ENCODE measurements at places on chromosomes 6 and 20. TPM values are rescaled to one million over a fixed set of nuclear protein-coding genes. Genes with fewer than 3 reads are reported as not detected.

DNA sequence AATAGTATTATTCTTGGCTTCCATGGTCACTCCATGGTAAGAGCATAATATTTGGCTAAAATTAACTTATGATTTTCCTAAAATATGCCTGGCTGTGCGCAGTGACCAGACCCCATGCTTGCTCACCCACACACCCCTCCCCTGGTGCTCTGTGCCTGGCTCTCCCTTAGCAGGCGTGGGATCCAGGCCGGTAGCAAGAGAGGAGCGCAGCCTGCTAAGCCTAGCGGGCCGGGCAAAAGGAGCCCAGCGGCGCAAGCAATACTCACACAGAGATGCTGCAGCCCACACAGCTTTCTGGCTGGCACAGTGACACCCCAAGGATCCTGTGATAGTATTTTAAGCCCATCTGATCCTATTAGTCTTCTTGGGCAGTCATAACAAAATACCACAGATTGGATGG, 79.8 kb upstream of the EYS start:
- no peak for DNase-seq

GRCh38 chr6:41284726-41285125, 1.8 kb downstream of the TREM1 start:
- DNase-seq: no peak

The CST2 gene
- not detected for polyA plus RNA-seq

DNA sequence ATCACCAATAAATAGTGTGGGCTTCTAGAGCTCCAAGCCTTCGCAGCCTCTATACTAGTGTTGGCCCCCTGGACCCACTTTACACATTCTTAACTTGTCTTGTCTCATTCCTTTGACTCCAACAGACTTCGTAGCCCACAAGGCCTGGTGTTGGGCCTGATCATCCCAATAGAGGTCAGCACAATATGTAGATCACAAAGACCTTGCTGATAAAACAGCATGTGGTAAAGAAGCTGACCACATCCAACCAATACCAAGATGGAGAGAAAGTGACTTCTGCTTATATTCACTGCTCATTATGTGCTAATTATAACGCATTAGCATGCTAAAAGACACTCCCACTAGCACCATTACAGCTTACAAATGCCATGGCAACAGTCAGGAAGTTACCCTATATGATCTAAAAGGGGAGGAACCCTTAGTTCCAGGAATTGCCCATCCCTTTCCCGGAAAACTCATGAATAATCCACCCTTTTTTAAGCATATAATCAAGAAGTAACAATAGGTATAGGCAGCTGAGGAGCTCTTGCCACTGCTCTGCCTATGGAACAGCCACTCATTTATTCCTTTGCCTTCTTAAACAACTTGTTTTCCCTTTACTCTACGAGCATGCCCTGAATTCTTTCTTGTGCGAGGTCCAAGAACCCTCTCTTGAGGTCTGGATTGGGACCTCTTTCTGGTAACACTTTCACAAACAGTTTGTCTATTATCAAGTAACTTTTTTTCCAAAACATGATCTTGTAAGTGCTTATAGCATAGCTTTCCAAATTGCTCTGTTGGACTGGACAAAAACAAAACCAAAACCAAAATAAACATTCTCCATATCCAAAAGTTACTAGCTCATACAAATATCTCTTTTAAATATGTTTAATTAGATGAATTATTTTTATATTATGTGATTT, 54.6 kb upstream of the ECHDC1 start:
- DNase-seq: no peak

The SSTR4 gene
- not detected for polyA plus RNA-seq

DNA sequence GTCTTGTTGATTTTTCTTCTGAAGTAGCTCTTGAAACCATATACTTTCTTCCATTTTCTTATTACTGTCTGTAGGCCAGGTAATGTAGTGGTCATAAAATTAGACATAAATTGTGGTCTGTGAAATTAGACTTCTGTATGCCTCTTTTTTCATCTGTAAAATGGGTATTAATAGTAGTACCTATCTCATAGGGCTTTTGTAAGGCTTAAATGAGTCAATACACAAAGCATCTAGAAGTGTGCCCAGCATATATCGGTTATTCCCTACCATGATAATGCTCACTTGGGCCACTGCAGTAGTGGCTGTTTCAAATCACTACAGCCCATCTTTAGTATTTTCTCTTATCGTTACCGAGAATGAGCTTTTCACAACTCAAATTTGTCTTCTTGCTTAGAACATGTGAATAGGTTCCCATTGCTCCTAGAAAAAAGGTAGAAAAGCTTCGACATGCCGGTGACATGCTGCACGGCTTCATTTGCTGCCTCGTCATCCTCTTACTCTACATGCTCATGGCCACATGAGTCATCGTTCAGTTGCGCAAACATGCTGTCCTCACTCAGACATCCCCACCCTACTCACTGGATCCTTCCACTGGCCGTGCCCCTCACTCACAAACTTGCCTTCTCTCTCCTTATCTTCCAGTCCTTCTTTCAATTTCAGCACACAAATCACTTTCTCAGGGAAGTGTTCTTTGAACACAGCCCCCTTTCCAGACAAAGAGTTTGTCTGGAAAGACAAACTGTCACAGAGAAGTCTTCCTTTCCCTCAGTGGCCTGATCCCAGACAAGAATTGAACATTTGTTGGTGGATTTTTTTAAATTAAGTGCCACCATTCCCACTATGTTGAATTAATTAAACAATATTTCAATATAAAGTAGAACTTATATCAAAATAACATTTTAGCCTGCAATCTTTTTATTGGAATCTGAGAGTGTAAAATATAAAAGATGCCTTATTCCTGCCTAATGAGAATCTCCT, 32.2 kb upstream of the ERVFRD-1 start:
- DNase-seq: no peak

- DNase-seq: no peak
Observed at GRCh38 chr20:48069596-48069995, 284.3 kb upstream of the SULF2 start.

DNA sequence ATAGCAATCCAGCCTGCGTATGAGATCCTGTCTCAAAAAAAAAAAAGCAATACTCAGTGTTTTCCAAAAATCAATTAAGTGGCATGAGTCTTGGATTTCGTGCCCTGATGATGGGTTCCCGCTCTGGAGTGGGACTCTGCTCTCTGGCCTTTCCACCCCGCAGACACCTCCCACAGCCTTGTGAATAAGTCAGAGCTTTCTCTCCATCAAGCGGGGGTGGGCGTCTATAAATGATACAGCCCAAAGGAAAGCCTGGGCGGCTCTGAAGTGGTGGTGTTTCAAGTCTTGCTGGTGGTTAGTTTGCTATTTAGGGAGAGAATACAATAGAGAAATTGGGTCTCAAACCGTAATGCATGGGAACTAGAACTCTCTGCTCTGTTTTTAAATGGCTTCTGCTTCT, 52.5 kb upstream of the TAGAP start:
- DNase-seq: no peak

DNA sequence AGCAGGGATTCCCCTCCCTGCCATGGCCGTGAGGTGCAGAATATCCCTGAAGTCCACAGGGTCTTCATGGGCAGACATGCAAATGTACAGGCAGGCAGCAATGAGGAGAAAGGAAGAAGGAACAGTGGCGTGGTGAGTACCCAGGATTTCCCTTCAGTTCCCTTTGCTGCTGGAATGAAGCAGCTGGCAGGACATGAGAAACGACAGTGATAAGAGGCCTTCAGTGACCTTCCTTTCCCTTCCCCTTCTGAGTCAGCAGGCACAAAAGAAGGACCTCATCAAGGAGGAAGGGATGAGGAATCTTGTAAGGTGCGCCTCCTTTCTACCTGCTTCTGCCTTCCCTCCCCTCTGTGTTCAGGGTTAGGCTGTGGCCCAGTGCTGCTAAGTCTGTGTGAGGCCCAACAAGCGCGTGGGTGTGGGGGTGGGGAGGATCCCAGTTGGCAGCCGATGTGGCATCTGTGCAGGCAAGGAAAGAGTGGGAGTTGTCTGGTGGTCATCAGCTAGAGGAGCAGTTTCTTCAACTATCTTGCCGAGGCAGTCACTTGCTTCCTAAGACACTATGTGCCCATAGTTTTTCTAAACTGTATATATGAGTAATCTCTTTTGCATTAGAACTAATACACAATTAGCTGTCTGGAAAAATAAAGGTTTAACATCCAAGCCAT, 29.5 kb upstream of the FBXO9 start:
- DNase-seq: no peak

- no peak for DNase-seq
Observed at GRCh38 chr6:66993272-66993671, 1286.2 kb upstream of the EYS start.

The PSORS1C2 gene
- not detected for polyA plus RNA-seq

GRCh38 chr20:57529810-57530209, 4.9 kb upstream of the CTCFL start:
- DNase-seq: no peak
